ENCODE measurements at places on chromosomes 6 and 20.

- DNase-seq: no peak
These were observed 65.5 kb downstream of the LAMA4 start for GRCh38 chr6:112188906-112189305.

DNA sequence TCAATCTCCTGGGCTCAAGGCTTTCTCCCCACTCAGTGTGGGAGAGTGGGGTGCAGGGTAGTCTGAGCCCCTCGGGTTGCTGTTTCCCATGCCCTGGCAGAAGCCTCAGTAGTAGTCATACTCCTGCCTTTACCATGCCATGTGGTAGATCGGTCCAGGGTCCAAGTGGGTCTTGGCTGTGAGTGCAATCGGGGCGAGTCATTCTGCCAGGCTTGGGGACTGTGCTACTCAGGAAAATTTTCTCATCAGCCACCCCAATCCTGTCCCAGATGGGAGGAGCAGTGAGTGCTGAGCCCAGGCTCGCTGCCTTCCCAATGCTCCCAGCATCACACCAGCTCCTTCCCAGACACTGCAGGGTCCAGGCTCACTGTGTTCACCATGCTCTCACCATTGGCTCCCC, 10.7 kb upstream of the RAET1L start:
- no peak for DNase-seq

DNA sequence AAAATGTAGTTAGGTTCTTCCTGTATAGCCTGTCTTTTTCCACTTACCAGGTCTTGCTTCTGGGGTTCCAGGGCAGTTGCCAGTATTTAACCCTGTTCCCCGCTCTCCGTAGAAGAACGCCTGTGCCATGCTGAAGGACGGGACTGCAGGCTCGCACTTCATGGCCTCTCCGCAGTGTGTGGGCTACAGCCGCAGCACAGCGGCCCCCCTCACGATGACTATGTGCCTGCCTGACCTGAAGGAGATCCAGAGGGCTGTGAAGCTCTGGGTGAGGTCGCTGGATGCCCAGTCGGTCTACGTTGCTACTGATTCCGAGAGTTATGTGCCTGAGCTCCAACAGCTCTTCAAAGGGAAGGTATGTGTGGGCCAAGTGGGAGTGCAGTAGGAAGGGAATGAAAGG, 23.0 kb downstream of the POFUT1 start:
- no peak for DNase-seq

GRCh38 chr6:70415247-70415646, 1.9 kb downstream of the FAM135A start:
- DNase-seq: no peak

DNA sequence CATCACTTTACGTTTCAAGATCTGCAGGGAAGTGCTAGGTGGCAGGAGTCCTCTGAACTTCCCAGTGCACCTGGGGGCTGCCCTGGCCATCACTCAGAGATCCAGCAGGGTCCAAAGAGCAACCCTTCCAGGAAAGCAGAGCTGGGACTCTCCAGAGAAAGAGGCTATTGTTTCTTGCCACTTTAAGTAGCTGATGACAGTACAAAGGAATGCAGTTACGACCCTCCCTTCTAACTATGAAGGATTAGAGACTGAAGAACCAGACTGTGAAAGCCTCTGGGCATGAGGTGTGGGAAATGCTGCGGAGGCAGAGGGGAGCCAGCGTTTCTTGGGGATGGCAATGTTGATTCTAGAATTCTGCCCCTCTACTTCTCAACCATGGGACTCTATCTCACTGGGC, 189.1 kb upstream of the SUPT3H start:
- no peak for DNase-seq

- no peak for DNase-seq
These were observed 251.1 kb upstream of the TBX18 start for GRCh38 chr6:85015396-85015990.

GRCh38 chr6:127581576-127581975, 4.6 kb downstream of the C6orf58 start:
- DNase-seq: no peak

- peak; percentile 43 for DNase-seq
These were observed 14.6 kb downstream of the CD40 start for GRCh38 chr20:46132705-46133120.

GRCh38 chr6:129252377-129253071, 369.6 kb downstream of the LAMA2 start:
- no peak for DNase-seq

DNA sequence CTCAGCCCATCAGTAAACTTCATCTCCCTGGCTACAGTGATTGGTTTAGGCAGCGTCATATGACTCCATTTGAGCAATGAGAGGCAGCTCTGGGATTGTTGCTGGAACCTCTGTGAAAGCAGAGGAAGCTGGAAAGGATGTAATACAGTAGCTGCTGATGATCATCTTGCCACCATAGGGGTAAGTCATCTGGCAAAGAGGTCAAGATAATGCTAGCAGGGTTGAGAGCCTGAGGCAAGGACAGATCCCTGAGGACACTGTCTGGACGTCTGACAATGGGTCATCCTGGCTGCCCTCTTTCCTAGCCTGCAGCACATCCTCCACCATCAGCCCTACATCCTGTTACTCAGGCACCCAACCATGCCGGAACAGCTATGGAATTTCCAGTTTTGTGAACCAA, 25.5 kb upstream of the FKBP1A start:
- DNase-seq: no peak

DNA sequence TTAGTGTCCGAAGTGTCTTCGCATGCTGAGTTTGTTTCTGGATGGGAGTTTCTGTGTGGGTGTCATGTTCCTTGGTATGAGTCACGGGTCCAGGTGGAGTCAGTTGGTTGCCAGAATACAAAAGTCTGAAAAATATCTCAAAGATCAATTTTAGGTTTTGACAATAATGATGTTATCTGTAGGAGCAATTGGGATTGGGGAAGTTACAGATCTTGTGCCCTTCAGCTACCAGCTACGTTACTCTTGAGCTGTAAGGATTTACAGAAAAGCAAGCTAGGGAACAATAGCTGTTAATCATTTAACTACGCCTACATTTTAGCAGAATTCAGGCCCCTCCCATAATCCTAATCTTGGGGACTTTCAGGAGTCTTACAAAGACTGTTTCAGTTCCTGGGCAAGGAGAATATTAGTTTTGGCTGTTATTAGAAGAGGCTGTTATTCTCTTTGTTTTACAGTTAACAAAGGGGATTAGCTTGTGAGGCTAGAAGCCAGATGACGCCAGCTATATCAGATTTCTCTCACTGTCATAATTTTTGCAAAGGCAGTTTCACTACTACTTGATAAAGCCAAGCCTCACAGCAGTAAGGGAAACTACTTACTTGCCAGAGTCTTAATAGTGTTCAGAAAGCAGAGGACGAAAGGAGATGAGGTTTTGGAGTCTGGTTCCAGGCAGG, 15.4 kb upstream of the SLC22A16 start:
- DNase-seq: no peak

DNA sequence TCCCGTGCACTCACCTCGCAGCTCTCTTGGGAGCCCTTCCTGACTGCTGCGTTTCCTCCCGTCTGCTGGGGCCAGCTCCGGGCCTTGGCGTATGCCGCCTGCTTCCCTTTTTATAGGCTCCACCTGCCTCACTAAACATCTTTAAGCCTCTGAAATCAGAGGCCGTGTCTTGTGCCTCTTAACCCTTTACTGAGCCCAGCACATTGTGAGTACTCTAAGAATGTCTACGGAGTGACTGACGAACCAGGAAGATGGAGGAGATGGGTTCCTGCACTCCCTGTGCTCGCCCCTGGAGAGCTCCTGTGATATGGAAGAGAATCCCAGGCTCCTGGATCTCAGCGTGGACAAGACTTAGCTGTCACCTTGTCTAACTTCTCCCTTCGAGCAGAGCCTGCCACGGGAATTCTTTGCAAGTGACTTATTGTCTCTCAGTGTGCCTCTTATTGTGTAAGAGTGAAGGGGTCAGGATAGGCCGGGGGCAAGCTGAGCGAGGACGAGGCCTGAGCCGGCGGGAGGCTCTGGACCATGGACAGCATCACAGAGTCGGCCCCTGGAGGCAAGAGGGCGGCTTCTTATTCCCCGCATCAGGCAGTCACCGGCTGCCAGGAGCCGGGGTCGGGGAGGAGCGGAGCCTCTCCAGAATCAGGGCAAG, 70.9 kb upstream of the CCDC167 start:
- no peak for DNase-seq

DNA sequence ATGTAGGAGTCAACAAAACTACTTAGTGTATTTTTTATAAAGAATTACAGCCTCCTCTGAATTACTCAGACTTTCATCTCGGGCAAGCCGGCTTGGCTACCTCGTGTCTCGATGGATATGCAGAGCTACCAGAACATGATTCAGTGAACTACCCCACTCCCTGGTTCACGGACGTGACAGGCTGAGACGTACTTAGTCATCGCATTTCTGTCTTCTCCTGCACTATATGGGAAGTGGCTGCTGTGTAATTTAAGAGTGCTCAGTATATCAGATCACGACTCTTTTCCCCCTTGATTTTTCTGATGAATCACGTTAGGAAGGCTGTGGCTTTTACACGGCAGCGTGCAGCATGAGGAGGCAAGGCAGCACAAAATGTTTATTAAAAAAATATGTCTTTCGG, 302.7 kb upstream of the ZFP64 start:
- no peak for DNase-seq

DNA sequence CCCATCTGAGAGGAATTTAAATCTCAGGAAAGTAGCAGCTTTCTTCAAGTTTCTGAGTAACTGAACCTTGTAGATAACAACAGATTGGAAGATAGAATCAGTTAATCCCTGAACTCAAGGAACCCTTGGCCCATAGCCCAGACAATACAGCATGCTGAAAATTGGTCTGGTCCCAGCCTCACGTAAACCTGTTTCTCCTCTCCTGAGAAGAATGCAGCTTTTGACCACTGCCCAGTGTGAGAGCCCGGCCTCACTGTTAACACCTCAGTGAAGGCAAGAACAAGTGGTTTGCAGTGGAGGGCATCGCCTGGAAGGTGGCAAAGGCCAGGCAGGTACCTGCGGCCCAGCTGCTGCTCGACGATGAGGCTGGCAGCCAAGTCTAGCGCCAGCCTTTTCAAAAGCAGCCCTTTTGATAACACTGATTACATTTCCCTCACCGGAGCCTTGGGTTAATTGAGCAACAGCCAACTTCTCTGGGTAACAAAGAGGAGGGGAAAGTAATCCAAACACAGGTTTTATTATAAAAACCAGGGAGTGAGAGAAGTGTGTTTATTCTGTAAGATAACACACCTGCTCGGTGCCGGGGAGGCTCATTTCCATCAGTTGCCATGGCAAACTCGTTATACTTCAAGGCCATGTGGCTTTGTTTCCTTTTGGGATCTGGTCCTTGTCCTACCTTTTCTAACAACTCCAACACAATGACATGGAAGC, 54.0 kb downstream of the TRAF3IP2 start:
- peak; percentile 80 for DNase-seq

GRCh38 chr6:20866036-20866435, 331.8 kb downstream of the CDKAL1 start:
- DNase-seq: peak; percentile 72

- DNase-seq: no peak
These were observed 256.0 kb downstream of the CDKAL1 start for GRCh38 chr6:20790032-20790791.

- no peak for DNase-seq
These were observed 16.1 kb downstream of the TRIM31 start for GRCh38 chr6:30096829-30097228.

GRCh38 chr6:2081155-2082138, 164.0 kb downstream of the GMDS start:
- DNase-seq: no peak

DNA sequence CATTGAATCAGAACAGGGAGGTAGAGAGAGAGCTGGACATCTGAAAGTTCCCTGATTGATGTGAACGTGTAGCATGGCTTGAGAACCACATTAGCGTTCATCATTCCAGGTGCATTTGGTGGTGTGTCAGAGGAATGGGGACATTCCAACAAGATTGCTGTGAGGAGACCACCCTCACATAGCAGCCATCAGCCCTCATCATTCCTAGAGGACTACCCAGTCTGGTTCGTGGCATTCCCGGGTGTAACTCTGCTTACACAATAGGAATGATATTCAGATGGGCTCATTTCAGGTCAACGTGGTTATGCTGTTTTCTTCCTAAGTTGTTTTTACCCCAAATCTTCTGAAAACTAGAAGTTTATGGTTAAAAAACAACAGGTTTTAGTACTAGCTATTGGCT, 62.2 kb upstream of the KLHL31 start:
- DNase-seq: no peak

DNA sequence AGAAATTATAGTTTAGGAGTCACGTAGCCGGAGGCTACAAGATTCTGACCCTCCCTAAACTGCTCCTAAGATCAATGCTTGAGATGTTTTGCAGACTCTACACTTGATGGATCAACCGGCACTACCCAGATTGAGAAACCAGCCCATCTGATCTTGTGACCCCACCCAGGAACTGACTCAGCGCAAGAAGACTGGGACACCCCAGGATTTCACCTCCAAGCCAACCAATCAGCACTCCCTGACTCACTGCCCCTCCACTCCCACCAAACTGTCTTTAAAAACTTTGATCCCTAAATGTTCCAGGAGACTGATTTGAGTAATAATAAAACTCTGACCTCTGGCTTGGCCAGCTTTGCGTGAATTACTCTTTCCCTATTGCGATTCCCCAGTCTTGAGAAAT, 99.8 kb downstream of the OPRM1 start:
- DNase-seq: no peak

GRCh38 chr6:1837826-1838225, 228.1 kb downstream of the FOXC1 start:
- DNase-seq: no peak

DNA sequence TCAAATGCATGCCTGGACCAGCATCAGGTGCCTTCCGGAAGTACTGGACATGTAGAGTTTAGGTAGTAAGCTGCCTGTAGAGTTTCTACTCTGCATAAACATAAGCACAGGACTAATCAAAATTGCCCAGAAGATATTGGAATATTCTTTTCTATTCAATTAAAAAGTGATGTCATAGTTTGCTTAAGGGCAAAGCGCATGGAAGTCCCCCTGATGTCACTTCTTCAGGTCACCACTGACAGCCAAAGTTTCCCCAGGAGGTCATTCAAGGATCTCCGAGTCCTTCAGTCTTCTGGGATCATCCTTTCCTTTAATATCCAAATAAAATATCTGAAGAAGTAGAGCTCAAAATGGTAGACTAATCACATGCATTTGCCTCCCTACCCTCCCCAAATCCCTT, 17.5 kb upstream of the RIN2 start:
- DNase-seq: no peak

GRCh38 chr6:147507162-147508041, 1.1 kb upstream of the SAMD5 start:
- peak; percentile 22 for DNase-seq

GRCh38 chr20:51420111-51420510, 122.4 kb downstream of the NFATC2 start:
- DNase-seq: no peak

GRCh38 chr6:4714961-4715501, 61.2 kb upstream of the CDYL start:
- DNase-seq: no peak

- no peak for DNase-seq
These were observed 49.9 kb downstream of the FAM50B start for GRCh38 chr6:3899061-3899460.

- peak; percentile 66 for DNase-seq
These were observed 62.4 kb downstream of the TNFRSF21 start for GRCh38 chr6:47247227-47247797.

- no peak for DNase-seq
These were observed 272.2 kb upstream of the THEMIS start for GRCh38 chr6:128172752-128173682.
